KBM-7 (cell line): ENCODE measurements at places on chromosomes 3 and 15.
A peak's percentile ranks its signal among the peaks of the same experiment; 100 is the strongest.

DNA sequence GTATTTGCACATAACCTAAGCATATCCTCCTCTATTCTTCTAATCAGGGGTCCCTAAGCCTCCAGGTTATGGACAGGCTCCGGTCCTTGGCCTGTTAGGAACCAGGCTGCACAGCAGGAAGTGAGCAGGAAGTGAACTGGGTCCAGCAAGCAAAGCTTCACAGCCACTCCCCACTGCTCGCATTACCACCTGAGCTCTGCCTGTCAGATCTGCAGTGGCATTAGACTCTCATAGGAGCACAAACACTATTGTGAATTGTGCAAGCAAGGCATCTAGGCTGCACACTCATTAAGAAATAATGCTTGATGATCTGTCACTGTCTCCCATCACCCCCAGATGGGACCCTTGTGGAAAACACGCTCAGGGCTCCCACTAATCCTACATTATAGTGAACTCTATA is 9.8 kb downstream of the MSL2 start:
- peak; percentile 34 for DNase-seq

GRCh38 chr3:61928776-61929314 is 367.5 kb downstream of the PTPRG start:
- no peak for DNase-seq

- DNase-seq, result peak; percentile 76
These were observed 407.2 kb upstream of the TGFBR2 start for GRCh38 chr3:30199096-30199759.

GRCh38 chr3:152909180-152909883 is 74.4 kb downstream of the P2RY1 start:
- DNase-seq, result peak; percentile 28

- DNase-seq, result no peak
These were observed 9.0 kb upstream of the STRIT1 start for GRCh38 chr3:155302481-155302880.

- no peak for DNase-seq
These were observed 651 bp downstream of the PLSCR2 start for GRCh38 chr3:146468671-146469149.

DNA sequence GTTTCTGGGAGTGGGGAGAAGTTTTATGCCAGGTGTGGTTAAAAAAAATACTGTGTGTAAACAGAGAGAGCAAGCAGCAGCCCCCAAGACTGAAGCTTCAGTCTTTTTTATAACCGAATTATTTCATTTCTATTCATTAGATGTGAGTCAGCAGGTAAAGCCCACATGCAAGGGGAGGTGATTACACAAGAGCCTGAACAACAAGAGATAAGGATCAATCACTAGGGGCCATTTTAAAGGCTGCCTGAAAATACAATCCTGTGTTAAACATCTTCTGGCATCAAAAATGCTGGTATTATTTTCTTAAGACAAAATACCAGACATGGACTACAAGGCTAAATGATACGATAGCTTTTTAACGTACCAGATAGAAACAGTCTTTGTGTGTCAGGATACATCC is 217.3 kb downstream of the SUCLG2 start:
- DNase-seq, result no peak

DNA sequence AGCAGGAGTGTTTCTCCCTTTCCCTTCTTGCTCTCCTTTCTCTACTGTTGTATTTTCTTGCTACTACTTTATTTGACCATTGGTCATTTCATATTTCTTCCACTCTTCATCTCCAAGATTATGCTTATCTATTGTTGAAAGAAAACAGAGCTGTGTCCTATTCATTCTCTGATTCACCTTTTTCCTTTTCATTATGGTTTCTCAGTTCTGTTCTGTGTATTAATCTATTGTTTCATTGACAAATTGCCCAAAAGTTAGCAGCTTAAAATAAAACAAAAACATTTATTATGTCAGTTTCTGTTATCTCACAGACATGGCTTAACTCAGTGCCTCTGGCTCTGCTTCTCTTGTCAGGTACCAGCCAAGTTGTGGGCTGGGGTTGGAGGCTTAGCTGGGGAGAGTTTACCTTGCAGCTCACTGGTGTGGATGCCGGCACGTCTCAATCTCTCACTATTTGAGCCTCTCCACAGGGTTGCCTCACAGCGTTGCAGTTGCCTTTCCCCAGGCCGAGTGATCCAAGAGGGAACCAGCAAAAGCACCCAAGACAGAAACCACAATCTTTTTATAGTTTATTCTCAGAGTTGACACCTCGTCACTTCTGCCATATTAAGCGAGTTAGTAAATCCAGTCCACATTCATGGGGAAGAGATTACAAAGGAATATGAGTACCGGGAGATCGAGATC is 36.9 kb upstream of the FILIP1L start:
- no peak for DNase-seq

GRCh38 chr15:55993804-55994560 is 570 bp upstream of the NEDD4 start:
- DNase-seq, result peak; percentile 60

DNA sequence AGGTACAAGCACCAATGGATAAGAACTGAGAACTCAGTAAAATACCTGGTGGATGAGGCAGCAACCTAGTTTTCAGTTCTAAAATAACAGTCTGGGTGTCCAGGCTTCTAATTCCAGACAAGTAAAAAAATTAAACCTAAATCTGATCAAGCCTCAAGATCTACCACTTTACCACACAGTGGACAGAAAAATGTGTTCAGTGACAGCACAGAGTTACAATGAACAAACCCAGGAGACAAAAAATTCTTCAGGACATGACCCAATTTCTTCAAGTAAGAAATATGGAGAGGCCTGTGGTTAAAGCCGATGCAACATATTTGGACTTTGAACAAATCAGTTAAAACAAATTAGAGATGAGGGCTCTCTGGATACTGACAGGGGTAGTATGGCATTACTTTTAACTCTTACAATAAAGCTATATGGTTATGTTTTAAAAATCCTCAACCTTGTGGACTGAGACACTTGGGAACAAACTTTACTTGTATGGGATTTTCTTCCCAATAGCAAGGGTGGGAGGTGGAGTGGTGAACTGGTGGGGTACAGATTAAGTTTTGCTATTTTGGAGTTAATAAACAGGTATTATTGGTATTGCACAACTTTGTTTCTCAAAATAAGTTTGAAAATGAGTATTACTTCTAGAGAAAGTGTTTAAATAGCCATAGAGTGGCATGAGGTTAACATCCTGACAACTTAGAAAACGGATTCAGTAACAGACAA is 14.2 kb downstream of the CCNL1 start:
- no peak for DNase-seq

- no peak for DNase-seq
These were observed 35.2 kb downstream of the ANP32A start for GRCh38 chr15:68785541-68785940.

DNA sequence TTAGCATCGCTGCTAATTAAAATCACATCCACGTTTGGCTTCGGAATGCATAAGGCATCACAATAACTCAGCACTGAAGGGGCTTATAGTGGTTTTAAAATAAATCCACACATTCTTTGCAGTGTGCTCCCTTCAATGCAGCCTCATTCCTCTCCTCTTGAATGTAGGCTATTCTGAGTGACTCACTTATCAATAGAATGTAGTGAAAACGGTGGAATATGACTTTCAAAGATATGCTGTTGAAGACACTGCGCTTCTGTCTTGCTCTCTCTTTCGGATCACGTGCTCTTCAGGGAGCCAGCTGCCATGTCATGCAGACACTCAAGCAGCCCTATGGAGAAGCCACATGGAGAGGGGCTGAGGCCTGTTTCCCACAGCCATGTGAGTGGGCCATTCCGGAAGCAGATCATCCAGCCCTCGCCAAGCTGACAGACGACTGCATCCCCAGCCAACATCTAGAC is 87.4 kb downstream of the CRYGS start:
- DNase-seq, result no peak

GRCh38 chr15:101167753-101168462 is 83.9 kb downstream of the CHSY1 start:
- DNase-seq, result peak; percentile 90

- peak; percentile 2 for DNase-seq
These were observed 259.9 kb upstream of the ATP11B start for GRCh38 chr3:182533394-182533793.

GRCh38 chr3:105401254-105401653 is 34.5 kb downstream of the ALCAM start:
- no peak for DNase-seq

- no peak for DNase-seq
These were observed 79.6 kb downstream of the PGPEP1L start for GRCh38 chr15:98927996-98928395.

DNA sequence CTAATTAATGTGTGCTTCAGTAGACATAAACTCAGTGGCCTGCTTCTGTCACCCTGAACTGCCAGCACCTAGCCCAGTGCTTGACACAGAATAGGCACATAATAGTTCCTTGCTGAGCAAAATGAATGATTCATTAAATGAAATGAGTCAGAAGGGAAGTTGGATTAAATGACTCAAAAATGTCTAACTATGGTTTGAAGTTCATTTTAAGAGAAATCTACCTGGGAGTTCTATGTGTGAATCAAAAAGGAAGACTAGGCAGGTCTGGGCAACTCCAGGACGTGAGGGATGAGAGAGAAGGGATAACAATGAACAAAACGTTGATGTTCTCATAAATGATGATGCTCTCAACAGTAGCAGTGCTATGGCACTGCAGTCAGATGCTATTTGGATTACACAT is 175.0 kb downstream of the CFAP20DC start:
- DNase-seq, result no peak

DNA sequence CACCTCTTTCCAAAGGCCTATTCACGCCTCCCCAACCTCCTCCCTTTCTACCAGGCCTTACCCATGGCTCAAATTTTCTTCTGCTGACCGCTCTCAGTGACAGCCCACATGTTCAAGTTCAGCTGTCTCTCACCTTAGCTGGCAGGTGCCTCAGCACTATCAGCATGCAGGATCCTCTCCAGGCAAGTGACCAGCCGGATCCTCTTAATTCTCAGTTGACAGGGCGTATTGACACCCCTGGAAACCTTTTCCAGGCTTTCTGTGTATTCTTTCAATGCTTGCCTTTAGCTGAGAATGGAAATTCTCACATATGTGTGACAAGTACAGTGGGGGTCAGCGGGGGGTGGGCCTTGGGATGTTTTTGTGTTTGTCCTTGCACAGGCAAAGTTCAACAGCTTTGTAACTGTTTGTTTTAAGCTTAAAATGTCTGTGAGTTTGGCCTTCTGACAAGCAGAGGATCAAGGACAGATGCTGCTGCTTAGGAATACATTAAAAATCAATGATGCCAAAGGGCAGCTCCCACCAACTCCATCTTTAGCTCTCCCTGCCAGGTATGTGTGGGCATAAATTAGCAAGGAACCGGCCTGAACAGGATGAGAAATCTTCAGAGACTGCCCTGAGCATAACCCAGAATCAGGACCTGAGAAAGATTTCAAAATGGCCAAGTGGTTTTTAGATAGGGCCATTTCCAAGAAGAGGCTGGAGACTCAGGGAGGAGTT is 17.4 kb upstream of the BDH1 start:
- DNase-seq, result no peak

DNA sequence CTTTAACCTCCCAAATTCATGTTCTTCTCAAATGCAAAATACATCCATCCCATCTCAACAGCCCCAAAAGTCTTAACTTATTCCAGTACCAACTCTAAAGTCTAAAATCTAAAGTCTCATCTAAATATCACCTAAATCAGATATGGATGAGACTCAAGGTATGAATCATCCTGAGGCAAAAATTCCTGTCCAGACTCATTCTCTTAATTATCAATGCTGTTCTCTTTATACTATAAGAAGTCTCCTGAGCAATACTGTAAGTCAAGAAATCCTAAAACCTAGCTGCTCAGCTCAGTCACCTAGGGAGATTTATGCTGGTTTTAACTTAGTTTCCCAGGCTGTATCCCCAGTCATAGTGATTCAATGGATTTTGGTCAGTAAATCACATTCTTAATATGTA is 11.1 kb downstream of the RAD18 start:
- no peak for DNase-seq
